GM12864 (cell line): ENCODE measurements at places on chromosomes 3 and 15.

DNA sequence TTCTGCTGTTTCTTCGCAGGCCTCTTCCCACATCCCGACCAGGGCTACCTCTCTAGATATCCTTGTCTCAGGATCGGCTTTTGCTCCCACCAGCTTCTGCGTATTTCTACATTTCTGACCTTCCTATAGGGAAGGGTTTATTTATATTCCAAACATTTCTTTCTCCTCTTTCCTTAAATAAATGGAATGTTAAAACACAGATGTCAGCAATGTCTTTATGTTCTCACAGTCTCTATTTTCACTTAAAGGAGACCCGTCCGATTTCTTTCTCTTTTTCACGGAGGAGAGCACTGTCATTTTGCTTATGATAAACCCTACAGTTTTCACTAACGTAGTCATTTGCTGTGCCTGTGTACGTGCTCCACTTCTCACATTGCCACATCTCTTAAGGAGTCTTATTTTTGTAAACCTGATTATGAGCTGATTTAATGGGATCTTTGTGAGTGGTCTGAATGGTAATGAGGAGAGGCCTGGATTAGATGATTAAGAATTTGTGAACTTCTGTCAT lies 630 bp downstream of the KIF15 start:
- no peak for DNase-seq

- DNase-seq, result no peak
These were observed 159.1 kb downstream of the AKAP13 start for GRCh38 chr15:85539491-85539890.

GRCh38 chr3:175598740-175599139 lies 739.6 kb downstream of the NAALADL2 start:
- no peak for DNase-seq

DNA sequence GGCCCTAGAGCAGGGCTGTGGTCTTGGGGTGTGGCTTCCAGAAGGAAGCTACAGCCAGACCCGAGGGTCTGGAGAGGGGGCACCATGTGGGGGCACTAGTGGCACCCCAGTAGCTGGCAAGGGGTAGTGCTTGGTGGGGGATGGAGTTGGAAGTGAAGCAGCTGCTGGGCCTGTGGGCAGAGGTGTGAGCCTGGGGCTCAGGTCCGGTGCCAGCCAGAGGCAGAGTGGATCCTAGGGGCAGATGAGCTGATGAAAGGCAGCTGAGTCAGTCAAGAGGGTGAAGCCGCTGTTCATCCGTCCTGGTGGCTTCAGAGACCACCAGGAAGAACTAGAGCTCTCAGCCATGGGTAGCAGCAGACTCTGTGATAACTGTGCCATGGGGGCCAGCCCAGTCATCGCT lies 172.6 kb downstream of the TBC1D2B start:
- DNase-seq, result no peak

DNA sequence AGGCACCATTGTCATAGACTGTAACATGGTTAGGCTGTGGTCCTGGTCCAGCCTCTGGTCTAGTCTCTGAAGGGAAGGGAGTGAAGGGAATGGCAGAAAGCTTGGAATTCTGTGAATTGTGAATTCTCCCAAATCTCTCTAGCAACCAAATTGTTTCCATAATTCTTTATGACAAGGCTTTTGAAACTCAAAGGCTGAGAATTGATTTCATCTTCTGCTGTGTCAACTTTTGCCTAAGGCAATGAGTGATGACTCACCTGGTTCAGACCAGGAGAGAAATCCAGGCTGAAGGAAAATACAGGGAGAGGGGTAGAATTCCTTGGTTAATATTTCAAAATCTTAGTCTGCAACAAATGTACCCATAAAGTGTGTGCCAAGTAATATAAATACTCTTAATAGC lies 82.6 kb upstream of the ADPGK start:
- no peak for DNase-seq

- no peak for DNase-seq
These were observed 31.0 kb downstream of the MAP2K1 start for GRCh38 chr15:66417736-66418135.

DNA sequence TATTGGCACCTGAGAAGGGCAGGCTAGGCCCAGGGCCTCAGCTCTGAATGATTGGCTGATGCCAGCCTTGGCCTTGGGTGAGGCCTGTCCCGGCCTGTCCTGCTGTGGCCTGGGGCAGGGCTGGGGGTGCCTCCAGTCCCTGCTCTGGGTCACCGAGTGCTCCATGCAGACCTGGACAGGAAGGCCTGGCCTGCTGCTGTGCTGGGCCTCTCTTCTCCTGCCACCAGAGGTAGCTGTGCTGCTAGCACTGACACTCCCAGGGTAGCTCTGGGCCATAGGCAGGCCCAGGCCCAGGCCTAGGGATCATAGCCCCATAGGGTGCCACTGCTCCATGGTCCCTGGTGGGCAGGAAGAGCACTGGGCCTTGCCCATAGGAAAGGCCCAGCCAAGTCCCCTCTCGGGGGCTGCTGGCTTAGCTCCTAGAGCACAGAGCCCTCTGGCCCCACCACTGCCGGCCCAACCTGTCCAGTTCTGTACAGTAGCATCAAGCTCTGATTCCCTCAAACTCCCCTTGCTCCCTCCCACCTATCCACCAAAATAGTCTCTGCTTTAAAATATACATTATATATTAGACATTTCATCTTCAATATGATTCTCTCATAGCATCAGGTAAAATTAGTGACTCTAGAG lies 18.2 kb downstream of the ABTB1 start:
- no peak for DNase-seq
